ENCODE measurements at places on chromosomes 7 and 10.

DNA sequence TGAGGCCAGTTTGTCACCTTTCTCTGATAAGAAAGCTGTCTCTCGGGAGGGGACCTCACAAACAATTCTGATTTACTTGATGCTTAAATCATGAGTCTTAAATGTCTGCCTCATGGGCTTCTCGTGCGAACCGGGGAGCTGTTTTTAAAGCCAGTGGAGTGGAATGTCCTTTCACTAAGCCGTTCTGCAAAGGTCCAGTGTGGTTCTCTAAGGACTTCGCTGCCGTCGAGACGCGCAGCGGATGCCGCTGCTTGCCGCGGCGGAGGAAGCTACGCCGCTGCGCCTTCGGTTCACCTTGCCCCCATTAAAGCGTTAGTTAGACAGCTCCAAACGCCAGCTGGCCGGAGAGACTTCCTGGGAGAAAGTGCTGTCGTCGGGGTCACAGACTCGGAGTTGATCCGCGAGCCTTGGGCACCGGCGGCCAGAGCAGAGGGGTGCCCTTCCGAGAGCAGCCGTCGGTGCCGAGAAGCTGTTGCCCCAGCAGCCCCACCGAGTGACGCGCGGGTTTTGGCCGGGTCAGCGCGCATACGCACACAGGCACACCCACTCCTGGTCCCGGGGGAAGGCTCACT, 1.3 kb upstream of the HMX3 start:
- no peak for DNase-seq

DNA sequence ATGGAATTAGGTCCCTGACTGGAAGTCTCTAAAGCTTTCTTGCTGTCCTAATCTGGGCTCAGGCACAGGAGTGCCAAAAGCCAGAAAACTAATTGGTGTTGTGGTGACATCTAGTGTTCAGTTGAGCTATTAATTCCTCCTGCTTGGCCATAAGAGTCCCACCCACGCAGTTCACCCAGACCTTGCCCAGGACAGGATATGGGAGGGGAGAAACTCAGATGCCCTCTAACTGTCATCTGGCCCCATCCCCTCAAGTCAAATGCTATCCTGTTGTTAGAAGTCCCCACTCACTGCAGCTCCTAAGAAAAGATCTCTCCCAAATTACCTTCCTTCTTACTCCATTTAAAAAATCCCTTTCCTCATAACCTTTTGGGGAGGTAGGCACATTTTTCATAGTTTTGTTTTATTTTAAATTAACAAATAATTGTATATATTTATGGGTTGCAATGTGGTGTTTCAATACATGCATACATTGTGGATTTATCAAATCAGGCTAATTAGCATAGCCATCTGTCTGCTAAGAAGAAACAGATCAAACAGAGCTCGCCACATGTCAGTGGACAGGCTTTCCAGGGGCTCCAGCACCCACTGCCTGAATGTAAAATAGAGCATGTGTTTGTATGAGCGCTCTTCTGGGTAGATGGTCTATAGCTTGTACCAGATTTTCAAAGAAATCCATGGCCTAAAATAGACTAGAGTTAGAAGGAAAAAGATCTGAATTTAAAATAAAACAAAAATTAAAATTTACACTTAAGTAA, 84.0 kb downstream of the GSAP start:
- DNase-seq, result peak; percentile 82

GRCh38 chr7:5404421-5404826, 19.2 kb downstream of the TNRC18 start:
- no peak for DNase-seq

DNA sequence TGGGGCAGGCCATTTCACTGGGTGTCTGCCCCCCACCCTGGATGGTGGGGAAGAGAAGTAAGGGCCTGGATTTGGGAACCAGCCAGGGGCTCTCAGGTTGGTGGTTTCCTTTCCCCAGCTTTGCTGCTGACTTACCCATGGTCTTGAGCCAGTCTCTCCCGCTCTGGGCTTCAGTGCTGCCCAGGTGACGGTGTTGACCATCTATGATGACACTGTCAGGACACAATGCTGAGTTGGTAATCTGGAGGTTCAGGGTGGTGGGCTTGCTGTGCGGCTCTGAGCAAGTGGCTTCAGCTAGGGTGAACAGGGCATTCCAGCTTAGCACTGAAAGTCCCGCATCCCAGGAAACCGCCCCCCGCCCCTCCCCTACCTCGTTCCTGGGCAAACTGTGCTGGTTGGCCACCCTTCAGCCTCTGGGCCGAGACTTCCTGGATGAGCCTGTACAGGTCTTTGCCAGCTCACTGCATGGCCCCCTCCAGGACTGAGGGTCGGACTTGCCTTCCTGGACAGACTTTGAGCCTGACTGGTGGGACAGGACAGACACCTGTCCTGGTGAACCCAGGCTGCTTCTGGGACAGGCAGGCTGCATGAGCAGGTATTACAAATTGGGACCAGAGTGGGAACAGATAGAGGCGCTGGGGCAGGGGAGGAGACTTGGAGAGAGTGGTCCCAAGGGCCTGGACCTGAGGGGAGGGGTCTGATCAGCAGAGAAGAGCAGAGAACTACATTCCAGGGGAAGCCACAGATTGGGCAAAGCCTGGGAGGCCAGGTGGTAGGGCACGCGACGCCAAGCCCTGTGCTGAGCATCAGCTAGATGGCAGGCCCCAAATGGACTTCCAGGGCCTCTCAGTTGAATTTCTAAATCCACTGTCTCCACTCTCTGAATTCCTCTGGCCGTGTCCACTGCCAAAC, 19.9 kb upstream of the ZMIZ1 start:
- DNase-seq, result no peak

DNA sequence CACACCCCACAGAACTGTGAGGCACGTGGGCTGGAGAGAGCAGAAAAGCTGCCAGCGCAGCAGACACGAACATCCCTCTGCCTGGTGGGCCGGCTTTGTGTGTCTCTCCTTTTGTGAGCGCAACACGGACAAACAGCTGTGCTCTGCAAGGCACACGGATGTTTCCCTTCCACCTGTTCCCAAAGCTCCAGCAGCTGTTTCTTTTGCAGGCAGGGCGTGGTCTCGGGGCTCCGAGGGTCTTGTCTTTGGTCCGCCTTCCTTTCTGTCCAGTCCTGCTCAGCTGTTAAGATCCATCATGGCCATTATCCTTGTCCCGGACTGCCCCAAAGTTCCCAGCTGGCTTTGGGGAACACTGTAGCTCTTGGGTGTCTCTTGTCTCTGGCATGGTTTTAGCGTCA, 32.7 kb upstream of the SH2B2 start:
- no peak for DNase-seq

DNA sequence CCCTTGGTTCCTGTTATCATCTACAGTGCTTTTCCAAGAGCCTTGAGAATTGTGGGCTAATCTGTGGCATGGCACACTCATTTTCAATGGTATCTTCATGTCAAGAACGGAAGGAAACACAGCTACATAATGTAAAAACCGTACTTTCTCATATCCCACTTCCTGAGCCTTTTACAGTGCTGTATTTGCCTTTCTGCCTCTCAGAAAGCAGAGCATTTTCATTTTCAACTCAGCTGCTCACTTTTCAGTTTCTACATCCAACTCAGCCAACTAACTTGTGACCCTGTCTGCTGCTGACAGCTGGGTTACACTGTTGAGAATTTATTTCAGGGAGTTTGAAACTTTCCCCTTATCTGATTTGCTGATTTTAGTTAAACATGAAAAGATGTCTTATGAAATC, 875.8 kb upstream of the KCND2 start:
- no peak for DNase-seq

- no peak for DNase-seq
Measured at GRCh38 chr10:74096777-74097176, 53.9 kb downstream of the AP3M1 start.

DNA sequence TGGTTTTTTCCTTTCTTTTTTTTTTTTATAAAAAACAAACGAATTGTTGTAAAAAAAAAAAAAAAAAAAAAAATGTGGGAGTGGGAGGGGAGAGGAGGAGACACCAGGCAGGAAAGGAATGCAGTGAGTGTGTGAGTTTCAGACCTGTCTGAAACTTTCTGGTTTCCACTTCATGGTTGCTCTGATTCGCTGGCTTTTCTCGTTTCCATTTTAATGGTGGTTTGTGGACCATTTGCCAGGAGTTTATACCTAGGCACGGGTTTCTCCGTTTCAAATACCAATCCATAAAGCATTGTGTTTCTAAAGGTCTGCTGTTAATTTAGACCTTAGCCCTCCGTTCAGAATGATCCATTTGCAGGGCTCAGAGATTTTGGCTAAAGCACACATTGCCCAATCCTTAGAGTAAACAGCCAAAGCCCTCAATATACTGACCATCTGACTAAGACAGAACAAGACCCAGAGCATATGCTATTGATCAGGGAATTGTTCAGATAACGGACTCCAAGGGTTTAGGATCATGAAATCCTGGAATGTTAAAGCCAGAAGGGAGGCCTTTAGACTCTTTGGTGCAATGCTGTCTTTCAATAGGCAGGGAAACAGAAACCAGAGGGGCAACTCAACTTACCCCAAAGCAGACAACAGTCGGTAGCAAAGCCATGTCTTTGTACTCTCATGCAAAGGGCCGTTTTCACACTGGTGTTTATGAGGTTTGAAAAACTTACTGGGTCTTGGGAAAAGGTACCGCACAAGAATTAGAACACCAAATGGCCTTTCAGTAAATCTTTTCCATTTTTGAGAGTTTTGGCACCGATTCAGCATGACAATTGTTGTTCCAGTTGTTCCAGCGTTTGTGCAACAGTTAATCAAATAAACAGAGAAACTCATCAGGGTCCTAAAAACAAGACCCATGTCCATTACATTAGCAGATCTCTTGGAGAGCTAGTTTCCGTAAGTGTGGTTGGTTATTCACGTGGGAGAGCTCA, 94.3 kb upstream of the AGBL3 start:
- peak; percentile 22 for DNase-seq

- DNase-seq, result no peak
Measured at GRCh38 chr7:2009541-2010001, 223.2 kb downstream of the MAD1L1 start.

DNA sequence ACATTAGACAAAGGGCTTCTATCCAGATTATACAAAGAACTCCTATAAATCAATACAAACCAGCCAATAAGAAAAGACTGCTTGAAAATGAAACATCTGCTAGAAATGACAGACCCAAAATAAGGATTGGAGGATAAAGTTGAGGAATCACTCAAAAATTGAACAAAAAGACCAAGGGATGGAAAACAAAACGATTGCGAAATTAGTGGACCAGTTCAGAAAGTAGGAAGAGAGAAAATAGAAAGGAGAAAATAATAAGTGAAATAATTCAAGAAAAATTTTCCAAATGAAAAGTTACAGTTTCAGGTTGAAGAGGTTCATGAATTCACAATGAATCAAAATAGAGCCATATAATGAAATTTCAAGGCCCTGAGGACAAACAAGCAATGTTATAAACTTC, 115.8 kb upstream of the CTBP2 start:
- no peak for DNase-seq

Data from small intestine (tissue), 16 donors.